ENCODE measurements at places on chromosomes 5 and 9.

- DNase-seq = no peak
Observed at GRCh38 chr9:99375481-99375880, 153.4 kb downstream of the SEC61B start.

GRCh38 chr5:125455041-125455440 lies 708.6 kb upstream of the ZNF608 start:
- no peak for DNase-seq

DNA sequence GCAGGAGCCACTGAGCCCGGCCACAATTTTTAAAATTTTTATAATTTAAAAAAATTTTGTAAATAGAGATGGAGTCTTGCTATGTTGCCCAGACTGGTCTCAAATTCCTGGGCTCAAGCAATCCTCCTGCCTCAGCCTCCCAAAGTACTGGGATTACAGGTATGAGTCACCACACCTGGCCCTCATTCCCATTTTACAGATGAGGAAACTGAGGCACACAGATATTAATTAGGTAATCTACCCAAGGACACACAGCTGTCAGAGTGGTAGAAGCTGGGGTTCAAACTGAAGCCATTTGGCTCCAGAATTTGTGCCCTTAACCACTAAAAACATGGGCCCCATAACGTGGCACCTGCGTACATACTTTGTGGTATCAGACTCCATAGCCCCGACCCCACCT lies 7.5 kb downstream of the TRUB2 start:
- DNase-seq = no peak

DNA sequence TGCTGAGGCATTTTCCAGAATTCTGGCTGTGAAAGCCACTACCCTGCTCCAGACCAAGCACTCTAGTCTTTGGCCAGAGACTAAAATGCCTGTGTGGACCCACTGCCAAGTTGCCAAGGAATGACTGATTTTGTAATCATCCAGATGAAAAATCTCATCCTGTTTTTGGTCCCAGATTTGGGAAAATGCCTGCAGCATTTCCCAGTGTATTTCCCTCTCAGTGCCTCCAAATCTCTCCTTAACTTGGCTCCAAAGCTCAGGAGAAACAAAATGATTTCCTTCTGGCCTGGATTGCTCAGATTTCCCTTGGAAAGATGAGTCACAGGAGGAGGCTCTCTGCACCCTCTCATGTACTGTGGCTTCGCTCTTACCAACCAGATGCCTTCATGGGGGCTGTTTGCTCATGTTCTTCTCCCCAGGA lies 335.2 kb upstream of the TARS1 start:
- DNase-seq = no peak

- no peak for DNase-seq
Observed at GRCh38 chr5:138895918-138896317, 20.8 kb upstream of the LRRTM2 start.

DNA sequence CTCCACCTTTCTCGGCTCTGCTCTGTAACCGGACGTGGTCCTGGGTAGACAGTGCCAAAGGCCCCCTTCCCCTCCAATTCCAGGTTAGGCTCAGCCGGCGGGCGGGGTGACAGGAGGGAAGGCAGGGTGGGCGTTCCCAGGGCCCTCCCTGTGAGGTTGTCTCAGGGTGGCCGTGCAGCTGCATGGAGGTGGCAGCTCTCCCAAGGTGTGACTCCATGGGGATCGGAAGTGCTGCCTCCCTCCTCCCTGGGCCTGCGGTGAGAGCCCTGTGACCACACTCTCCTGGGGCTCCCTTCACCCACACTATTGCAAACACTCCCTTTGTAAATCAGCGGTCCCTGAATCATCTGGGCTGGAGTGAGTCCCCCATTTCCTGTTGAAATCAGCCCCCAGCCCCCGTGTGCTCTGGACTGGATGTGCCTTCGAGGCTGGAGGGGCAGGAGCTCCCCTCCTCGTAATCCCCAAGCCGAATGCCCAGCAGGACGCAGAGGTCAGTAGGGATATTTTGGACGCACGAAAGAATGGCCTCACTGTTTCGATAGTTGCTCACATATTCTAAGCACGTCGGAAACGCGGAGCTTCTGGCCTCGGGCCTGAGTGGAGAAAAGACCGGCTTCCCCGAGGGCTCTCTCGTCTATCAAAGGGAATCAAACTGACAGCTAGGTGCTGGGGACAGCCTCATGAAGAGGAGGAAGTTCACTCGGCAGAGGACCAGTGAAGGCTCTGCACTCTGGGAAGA lies 107.6 kb upstream of the COL5A1 start:
- no peak for DNase-seq

DNA sequence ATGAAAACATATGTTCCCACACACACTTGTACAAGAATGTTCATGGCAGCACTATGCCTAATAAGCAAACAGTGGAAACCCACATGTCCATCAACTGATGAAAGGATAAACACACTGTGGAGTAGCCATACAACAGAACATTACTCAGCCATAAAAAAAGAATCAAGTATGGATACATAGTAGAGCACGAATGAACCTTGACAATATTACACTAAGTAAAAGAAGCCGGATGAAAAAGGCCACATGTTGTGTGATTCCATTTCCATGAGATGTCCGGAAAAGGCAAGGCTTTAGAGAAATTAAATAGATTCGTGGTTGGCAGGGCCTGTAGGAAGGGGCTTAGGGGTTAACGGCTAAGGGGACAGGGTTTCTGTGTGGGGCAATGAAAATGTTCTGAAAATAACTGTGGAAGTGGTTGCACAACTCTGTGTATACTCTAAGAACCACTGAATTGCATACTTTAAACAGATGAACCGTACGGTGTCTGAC lies 51.4 kb downstream of the COL23A1 start:
- peak; percentile 16 for DNase-seq

- DNase-seq = no peak
Observed at GRCh38 chr5:155406815-155407214, 393.3 kb downstream of the KIF4B start.

DNA sequence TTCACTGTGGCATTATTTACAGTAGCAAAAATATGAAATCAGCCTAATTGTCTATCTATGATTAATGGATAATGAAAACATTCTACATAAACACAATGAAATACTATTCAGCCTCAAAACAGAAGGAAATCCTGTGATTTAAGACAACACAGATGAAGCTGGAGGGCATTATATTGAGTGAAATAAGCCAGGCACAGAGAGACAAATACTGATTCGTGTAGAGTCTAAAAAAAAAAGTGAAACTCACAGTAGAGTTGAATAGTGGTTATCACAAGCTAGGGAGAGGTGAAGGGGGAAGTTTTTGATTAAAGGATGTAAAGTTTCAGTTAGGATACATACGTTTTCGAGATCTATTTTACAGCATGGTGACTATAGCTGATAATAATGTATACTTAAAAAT lies 122.2 kb downstream of the ADAMTS6 start:
- no peak for DNase-seq

DNA sequence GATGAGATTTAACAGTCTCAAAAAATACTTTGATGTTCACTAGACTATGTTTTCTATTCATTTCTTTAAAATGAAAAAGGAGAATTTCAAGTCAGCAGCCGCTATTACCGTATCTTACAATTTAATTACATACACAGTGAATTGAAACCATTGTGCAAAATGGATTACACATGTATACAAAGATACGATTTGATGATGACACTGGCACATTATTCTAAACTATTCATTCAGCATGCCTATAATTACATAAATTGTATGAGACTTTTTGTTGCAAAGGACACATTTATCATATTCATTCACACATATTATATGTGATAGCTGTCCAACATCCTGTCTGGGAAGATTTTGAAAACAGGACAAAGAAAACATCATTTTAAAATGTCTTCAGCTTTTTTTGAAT lies 118.3 kb upstream of the VCAN start:
- DNase-seq = no peak

DNA sequence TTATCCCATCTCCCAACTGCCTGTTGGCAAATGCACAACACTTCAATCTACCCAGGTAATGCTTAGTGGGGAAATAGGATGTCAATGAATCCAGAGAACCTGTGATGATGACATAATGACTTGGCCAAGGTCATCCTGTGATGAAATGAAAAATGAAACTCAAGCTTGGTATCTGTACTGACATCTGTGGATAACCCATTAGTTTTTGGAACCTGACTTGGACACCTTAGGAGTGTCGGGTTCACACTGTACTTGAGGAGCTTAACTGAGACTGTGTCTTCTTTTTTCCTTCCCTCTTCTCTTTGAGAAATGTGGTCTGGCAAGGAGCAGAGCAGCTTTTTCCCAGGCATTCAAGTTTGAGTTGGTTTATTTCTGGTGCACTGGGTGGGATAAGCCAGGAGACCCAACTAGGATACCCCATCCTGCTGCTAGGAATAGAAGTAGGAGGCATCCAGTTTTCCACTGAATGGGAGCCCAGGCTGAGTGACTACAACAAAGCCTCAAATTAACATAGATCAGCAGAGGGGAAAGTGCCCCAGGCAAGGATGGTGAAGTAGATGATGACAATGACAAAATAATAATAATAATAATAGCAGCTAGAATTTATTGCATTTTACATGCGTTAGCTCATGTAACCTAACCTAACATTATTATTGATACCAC lies 72.1 kb downstream of the ADRB2 start:
- DNase-seq = no peak

DNA sequence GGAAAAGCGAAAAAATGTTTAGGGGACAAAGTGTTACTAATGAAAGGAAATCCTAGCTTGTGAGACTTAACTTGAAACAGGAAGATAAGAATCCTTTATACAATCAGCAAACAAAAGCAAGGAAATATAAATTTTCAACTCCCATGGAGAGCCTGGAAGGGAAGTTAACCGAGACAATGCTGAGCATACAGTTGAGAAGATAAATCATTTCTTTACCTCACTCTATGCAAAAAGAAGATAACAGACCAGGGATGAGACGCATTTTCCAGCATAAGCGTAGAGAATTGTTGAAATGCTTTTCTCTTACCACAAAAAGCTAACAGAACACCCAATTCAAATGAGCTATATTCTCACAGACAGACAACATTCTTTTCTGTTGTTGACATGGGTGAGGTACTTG lies 309.6 kb downstream of the CWC27 start:
- DNase-seq = no peak

Measured in suppressor macrophage treated with lipopolysaccharide for 4 hours (primary cell).